Mesothelial cell of epicardium (in vitro differentiated cells): ENCODE measurements at places on chromosomes 6 and 20. TPM values are rescaled to one million over a fixed set of nuclear protein-coding genes. Genes with fewer than 3 reads are reported as not detected.

DNA sequence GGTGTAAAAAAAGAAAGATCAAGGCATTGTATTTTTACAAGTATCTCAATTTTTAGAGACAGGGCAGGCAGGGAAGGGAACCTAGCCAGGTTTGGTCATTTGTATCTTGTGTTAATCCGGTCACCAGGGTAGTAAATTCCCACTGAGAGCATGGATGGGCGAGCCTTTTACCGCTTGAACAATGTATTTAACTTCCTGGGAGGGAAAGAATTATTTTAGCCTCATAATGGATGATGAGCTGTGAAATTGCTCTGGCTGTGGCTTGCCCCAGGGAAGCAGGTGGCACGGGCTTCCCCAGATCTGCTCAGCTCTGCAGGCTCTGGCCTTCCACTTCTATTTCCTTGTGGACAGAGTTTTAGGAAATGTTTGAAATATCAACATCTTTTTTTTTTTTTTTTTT lies 72.9 kb downstream of the TOX2 start:
- H3K4me3 ChIP-seq, result no peak overlapping the region
- no peak for DNase-seq
- no peaks in the 10 kb centered on the region for H3K36me3 ChIP-seq
- peaks cover 2% of the 10 kb centered on the region for H3K27me3 ChIP-seq

BPIFA1 gene
- total RNA-seq, result not detected in 3 replicates

BHLHE23 gene
- total RNA-seq, result not detected in 3 replicates

- H3K27ac ChIP-seq, result no peak overlapping the region
- no peak for DNase-seq
- no peaks in the 10 kb centered on the region for H3K4me1 ChIP-seq
- peaks cover 5% of the 10 kb centered on the region for H3K27me3 ChIP-seq
- H3K4me3 ChIP-seq, result no peak overlapping the region
Measured at GRCh38 chr6:70186461-70186860, 116.4 kb downstream of the COL9A1 start.

REM1 gene
- total RNA-seq, result not detected in 3 replicates

- H3K4me1 ChIP-seq, result peaks cover 28% of the 10 kb centered on the region
- no peak overlapping the region for H3K27ac ChIP-seq
- no peak overlapping the region for H3K4me3 ChIP-seq
- H3K36me3 ChIP-seq, result no peaks in the 10 kb centered on the region
- no peak for DNase-seq
Measured at GRCh38 chr20:47993817-47994216, 208.5 kb upstream of the SULF2 start.

DNA sequence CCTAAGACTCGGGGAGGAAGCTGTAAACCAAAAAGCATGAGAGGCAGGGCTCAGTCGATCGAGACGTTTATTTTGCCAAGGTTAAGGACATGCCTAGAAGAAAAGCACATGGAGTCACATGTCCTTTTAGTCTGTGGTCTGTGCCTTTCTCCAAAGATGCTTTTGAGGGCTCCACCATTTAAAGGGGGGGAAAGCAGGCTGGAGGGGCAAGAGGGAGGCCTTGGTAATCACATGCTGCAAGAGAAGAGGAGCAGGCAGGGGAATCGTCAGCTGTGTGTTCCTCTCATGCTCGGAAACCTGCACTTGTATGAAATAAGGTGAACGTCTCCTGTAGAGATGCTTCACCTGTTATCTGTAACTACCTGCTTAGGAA lies 9.1 kb upstream of the YTHDF1 start:
- peaks cover 23% of the 10 kb centered on the region for H3K27me3 ChIP-seq
- H3K4me1 ChIP-seq, result peaks cover 15% of the 10 kb centered on the region
- H3K27ac ChIP-seq, result no peak overlapping the region
- no peaks in the 10 kb centered on the region for H3K36me3 ChIP-seq
- no peak for DNase-seq

BLOC1S5 gene
- total RNA-seq, result 16.5 to 20.9 TPM (median 19.7 TPM) in 3 replicates

- no peaks in the 10 kb centered on the region for H3K4me1 ChIP-seq
- H3K4me3 ChIP-seq, result no peak overlapping the region
- no peaks in the 10 kb centered on the region for H3K27me3 ChIP-seq
- peaks cover 24% of the 10 kb centered on the region for H3K36me3 ChIP-seq
- DNase-seq, result no peak
- H3K27ac ChIP-seq, result no peak overlapping the region
Measured at GRCh38 chr6:144769142-144769541, 484.0 kb downstream of the UTRN start.

GRCh38 chr20:57693002-57693582 lies 16.7 kb downstream of the PMEPA1 start:
- peaks cover 89% of the 10 kb centered on the region for H3K4me1 ChIP-seq
- H3K27ac ChIP-seq, result peak overlapping the region; percentile 94
- H3K36me3 ChIP-seq, result no peaks in the 10 kb centered on the region

- DNase-seq, result no peak
- H3K4me3 ChIP-seq, result no peak overlapping the region
- H3K36me3 ChIP-seq, result no peaks in the 10 kb centered on the region
- H3K27me3 ChIP-seq, result no peaks in the 10 kb centered on the region
Measured at GRCh38 chr6:137017081-137017480, 27.7 kb downstream of the IL20RA start.

PCSK2 gene
- 0.29 to 0.38 TPM (median 0.35 TPM) in 3 replicates for total RNA-seq

DNA sequence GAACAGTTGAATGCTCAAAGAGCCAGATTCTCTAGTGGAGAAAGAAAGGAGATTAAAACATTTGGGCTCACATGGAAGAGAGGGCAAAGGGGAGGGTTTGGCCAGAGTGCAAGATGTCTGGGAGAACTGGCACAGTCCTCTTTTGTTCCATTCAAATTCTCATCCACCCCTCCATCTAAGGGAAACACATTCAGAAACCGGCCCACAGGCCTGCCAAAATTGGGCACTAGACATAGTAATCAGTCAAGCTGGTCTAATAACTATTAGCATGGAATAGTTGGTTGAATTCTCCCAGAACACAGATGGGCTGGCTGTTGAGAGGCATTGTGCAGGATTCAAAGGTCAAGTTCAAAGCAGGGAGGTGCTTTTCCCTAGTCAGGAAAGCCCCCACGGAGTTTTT lies 341.4 kb upstream of the IRAK1BP1 start:
- peaks cover 14% of the 10 kb centered on the region for H3K27me3 ChIP-seq
- no peaks in the 10 kb centered on the region for H3K4me1 ChIP-seq

DNA sequence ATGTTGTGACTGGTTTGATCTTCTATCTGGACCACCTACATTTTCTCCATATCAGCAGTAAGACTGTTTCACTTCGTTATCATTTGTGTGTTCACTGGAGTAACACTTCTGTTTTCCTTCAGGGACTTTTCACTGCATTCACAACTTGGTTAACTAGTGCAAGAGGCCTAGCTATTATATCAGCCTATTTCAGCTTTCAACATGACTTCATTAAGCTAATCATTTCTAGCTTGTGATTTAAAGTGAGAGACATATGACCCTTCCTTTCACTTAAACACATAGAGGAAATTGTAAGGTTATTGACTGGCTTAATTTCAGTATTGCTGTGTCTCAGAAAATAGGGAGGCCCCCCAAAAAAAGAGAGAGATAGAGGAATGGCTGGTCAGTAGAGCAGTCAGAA lies 622.8 kb upstream of the NRSN1 start:
- no peaks in the 10 kb centered on the region for H3K27me3 ChIP-seq
- no peak overlapping the region for H3K27ac ChIP-seq
- H3K4me3 ChIP-seq, result no peak overlapping the region
- H3K4me1 ChIP-seq, result peaks cover 7% of the 10 kb centered on the region

DNA sequence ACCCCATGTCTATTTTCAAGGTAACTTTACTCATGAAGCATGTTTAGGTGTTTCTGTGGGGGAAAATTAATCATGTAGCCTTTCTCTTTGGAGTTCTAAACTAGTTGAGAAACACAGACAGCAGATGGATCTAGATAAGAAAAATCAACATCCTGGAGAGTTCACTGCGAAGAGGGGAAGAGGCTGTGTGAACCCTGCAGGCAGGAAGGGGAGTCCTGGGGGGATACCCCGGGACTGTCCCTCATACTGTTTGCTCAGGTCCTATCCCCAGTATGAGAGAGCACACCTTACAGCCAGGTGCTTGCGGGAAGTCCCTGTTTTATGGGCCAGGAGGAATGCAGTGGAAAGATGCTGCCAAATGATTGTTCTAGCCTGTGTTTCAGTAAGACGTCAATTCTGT lies 32.7 kb downstream of the CHMP4B start:
- H3K27me3 ChIP-seq, result no peaks in the 10 kb centered on the region
- DNase-seq, result no peak
- H3K36me3 ChIP-seq, result peaks cover 7% of the 10 kb centered on the region
- H3K4me1 ChIP-seq, result peaks cover 56% of the 10 kb centered on the region

- peaks cover 3% of the 10 kb centered on the region for H3K4me1 ChIP-seq
- H3K4me3 ChIP-seq, result no peak overlapping the region
- H3K27me3 ChIP-seq, result peaks cover 71% of the 10 kb centered on the region
- no peak overlapping the region for H3K27ac ChIP-seq
Measured at GRCh38 chr20:22977047-22977785, 57.9 kb upstream of the SSTR4 start.

RIPPLY2 gene
- total RNA-seq, result not detected in 3 replicates

- no peaks in the 10 kb centered on the region for H3K27me3 ChIP-seq
- DNase-seq, result no peak
- H3K27ac ChIP-seq, result no peak overlapping the region
- H3K4me3 ChIP-seq, result no peak overlapping the region
- H3K4me1 ChIP-seq, result peaks cover 19% of the 10 kb centered on the region
Measured at GRCh38 chr6:115612796-115613479, 447.8 kb downstream of the FRK start.

- no peak overlapping the region for H3K27ac ChIP-seq
- H3K27me3 ChIP-seq, result peaks cover 15% of the 10 kb centered on the region
- no peak for DNase-seq
- H3K4me1 ChIP-seq, result peaks cover 7% of the 10 kb centered on the region
- no peak overlapping the region for H3K4me3 ChIP-seq
Measured at GRCh38 chr6:96675597-96675996, 112.7 kb downstream of the FHL5 start.

GRCh38 chr6:108435391-108435790 lies 125.3 kb upstream of the FOXO3 start:
- H3K36me3 ChIP-seq, result no peaks in the 10 kb centered on the region
- DNase-seq, result no peak
- H3K27me3 ChIP-seq, result peaks cover 30% of the 10 kb centered on the region
- no peak overlapping the region for H3K4me3 ChIP-seq

DNA sequence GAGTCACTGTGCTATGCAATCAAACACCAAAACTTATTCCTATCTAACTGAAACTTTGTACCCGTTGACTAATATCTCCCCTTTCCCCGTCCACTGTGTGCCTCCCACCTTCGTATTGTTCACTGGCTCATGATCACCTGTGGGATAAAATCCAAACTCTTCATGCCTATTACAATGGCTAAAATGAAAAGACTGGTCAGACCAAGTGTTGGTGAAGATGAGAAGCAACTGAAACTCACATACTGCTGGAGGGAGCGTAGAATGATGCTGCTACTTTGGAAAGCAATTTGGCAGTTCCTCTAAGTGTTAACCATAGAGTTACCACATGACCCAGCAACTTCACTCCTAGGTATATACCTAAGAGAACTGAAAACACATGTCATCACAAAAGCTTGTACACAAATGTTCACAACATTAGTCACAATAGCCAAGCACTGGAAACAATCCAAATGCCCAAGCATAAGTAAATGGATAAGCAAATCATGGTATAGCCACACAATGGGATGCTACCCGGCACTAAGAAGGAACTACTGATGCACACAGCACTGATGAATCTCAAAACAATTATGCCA lies 13.1 kb downstream of the RPS10 start:
- peaks cover 37% of the 10 kb centered on the region for H3K36me3 ChIP-seq
- no peaks in the 10 kb centered on the region for H3K4me1 ChIP-seq
- no peak overlapping the region for H3K4me3 ChIP-seq

DNA sequence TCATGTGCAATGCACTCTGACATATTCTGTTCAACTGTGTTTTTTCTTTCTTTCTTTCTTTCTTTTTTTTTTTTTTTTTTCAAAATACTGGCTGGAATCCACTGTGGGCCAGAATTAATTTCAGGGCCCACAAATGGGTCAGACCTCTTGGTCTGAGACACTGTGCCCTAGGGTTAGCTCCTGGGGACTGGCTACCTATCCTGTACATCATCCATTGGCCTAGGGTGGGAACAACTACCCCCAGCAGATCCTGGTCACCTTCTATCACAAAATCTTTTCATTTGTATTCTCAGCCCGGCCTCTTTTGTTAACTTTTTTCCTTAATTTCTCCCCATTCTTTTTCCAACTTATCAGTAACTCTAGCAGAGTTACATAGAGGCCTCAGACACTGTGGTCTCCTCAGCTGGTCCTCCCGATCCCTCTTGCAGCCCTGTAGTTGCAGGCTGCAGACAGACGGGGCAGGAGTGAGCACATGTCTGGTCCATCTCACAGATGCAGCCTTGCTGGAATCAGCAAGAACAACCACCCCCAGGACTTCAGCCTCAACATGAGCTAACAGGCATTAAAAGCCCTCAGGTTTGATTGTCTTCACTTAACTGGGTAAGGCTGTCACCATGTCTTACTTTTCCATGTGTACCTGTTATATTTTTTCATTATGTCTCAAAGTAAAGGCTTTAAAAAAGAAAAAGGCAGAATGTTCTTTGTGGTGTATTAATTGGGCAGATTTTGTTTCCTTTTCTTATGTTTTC lies 41.3 kb downstream of the TXLNB start:
- H3K27me3 ChIP-seq, result no peaks in the 10 kb centered on the region
- no peaks in the 10 kb centered on the region for H3K36me3 ChIP-seq
- H3K4me3 ChIP-seq, result no peak overlapping the region
- no peak overlapping the region for H3K27ac ChIP-seq
- H3K4me1 ChIP-seq, result peaks cover 16% of the 10 kb centered on the region

GGTLC1 gene
- not detected in 3 replicates for total RNA-seq

GRCh38 chr6:127606131-127606562 lies 29.2 kb downstream of the C6orf58 start:
- H3K27me3 ChIP-seq, result no peaks in the 10 kb centered on the region
- no peak for DNase-seq
- no peak overlapping the region for H3K4me3 ChIP-seq
- H3K36me3 ChIP-seq, result no peaks in the 10 kb centered on the region
